Natural killer cell (primary cell): ENCODE measurements at places on chromosomes 5 and 9. TPM values are rescaled to one million over a fixed set of nuclear protein-coding genes. Genes with fewer than 3 reads are reported as not detected.

The HSPB3 gene
- not detected for total RNA-seq

- H3K4me3 ChIP-seq = no peak overlapping the region
- H3K4me1 ChIP-seq = no peaks in the 10 kb centered on the region
- DNase-seq = no peak
- no peaks in the 10 kb centered on the region for H3K36me3 ChIP-seq
Measured at GRCh38 chr5:159511570-159511969, 181.3 kb upstream of the IL12B start.

GRCh38 chr5:174311531-174312269 is 266.2 kb downstream of the NSG2 start:
- no peak overlapping the region for H3K27ac ChIP-seq
- H3K4me1 ChIP-seq = peaks cover 3% of the 10 kb centered on the region
- H3K4me3 ChIP-seq = no peak overlapping the region
- peak; percentile 22 for DNase-seq
- no peaks in the 10 kb centered on the region for H3K36me3 ChIP-seq

DNA sequence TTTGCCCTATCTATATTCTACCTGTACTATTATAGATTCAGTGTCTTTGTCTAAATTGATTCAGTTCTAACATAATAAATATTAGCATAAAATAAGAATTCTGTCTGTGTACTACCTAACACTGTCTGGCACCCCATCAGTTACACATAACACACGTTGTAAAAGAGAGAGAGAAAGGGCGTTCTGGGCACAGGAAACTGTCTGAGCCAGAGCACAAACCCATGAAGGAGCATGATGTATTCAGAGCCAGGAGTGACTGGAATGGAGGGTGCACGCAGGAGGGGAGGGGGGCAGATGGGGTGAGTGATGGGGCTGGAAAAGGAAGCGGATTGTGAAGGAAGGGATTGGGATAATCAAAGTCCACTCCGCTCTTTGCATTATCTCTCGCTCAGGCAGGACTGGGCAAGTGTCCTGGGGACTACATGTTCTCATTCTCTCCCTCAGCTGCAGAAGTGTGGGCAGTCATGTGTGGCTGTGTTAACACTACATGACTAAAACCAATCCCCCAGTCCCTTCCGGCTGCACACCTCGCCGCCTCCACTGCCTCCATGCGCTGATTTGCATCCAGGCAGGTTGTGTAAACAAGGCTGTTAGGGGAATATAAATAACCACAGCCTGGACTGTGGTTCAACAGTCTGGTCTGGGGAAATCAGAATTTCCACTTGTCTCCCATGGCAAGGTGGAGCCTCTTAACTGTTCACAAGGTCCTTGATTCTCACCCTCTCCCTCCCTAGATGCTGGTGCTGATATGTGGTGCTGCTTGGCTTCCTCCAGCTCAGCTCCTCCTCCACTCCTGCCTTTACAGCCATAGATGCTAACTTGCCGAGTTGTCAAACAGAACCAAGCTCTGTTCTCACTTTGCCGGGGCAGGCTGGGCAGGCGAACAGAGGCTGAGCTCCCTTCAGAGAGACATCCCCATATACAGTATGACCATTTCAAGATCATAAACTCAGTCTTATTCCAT is 367.5 kb upstream of the BRINP1 start:
- H3K27me3 ChIP-seq = no peaks in the 10 kb centered on the region
- no peak overlapping the region for H3K4me3 ChIP-seq

GRCh38 chr5:74542482-74542881 is 98.0 kb downstream of the ENC1 start:
- no peak for DNase-seq
- H3K27ac ChIP-seq = no peak overlapping the region
- no peaks in the 10 kb centered on the region for H3K27me3 ChIP-seq
- H3K4me3 ChIP-seq = no peak overlapping the region
- no peaks in the 10 kb centered on the region for H3K4me1 ChIP-seq
- H3K36me3 ChIP-seq = no peaks in the 10 kb centered on the region

DNA sequence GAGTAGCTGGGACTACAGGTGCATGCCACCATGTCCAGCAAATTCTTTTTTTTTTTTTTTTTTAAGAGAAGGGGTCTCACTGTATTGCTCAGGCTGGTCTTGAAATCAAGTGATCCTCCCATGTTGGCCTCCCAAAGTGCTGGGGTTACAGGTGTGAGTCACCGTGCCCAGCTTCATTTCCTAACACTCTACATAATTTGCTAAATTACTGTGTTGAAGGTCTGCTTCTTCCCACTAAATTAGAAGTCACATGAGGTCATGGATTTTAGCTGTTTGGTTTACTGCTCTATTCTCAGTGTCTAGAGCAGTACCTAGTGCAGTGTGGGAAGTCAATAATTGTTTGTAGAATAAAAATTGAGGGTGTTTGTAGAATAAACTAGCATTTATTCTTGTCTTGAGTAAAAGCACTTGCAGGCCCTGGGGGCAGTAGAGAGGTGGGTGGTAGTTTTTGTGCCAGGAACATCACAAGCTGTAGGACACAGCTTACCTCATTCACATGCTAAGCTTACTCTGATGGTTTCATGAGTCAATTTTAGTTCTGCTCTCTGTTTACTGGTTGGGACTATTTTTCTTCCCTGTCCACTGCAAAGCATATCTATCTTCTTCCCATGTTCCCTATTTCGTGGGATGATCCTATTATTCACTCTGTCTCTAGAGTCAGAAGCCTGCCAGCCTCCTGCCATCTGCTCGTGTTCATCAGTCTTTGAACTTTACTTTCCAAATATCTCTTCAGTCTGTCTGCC is 7.0 kb downstream of the TEX48 start:
- H3K27ac ChIP-seq = no peak overlapping the region
- no peaks in the 10 kb centered on the region for H3K27me3 ChIP-seq
- no peaks in the 10 kb centered on the region for H3K36me3 ChIP-seq
- no peak overlapping the region for H3K4me3 ChIP-seq
- no peak for DNase-seq
- H3K4me1 ChIP-seq = no peaks in the 10 kb centered on the region

- H3K27ac ChIP-seq = no peak overlapping the region
- H3K4me1 ChIP-seq = peaks cover 51% of the 10 kb centered on the region
- DNase-seq = no peak
- peaks cover 19% of the 10 kb centered on the region for H3K27me3 ChIP-seq
- no peaks in the 10 kb centered on the region for H3K36me3 ChIP-seq
- H3K4me3 ChIP-seq = no peak overlapping the region
Measured at GRCh38 chr5:180083529-180084060, 12.0 kb upstream of the RNF130 start.

The IFT74 gene
- total RNA-seq = 8.7 TPM

DNA sequence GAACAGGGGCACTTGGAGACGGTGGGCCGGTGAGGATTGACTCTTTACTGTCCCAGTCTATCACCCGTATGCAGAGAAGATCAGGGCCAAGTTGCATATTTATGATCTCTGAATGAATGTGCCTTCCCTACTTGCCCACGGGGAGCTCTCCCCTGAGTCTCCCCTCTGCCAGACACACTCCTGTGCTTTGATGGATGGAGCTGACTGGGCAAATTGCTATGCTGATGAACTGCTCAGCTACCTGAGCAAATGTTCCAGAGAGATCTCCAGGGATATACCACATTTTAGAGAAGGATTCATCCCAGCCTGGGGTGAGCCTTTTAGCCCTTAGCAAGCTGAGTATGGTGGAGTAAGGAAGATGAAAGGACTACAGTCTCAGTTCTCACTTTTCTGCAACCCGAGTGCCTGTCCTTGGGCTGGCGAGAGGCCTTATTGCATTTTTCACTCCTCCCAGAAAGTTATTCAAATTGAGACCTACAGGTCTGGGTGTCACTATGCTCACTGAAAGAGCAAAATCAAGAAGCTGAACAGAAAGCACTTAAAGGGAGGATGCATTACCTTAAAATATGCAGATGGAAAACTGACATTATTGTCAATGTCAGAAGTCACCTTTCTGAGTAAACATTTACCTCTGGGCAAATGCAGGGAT is 526.7 kb upstream of the WWC1 start:
- no peak for DNase-seq
- no peaks in the 10 kb centered on the region for H3K27me3 ChIP-seq
- no peak overlapping the region for H3K27ac ChIP-seq
- H3K4me3 ChIP-seq = no peak overlapping the region
- H3K4me1 ChIP-seq = no peaks in the 10 kb centered on the region

The IFNE gene
- not detected for total RNA-seq

DNA sequence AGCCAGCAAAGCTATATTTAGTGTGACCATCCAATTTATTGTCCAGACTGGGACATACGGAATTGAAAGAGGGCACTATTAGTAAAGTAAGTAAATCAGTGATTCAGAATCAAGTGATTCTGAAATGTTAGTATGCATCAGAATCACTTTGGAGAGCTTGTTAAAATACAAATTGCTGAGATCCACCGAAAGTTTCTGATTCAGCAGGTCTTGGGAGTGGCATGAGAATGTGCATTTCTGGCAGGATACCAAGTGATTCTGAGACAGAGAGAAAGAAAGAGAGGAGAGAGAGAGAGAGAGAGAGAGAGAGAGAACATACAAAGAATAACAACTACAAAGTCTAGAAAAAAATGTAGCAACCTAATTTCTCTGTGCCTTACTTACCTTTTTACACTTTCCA is 65.4 kb upstream of the ASTN2 start:
- no peak for DNase-seq
- H3K36me3 ChIP-seq = no peaks in the 10 kb centered on the region
- H3K27ac ChIP-seq = no peak overlapping the region
- H3K4me3 ChIP-seq = no peak overlapping the region

The PRDM9 gene
- total RNA-seq = not detected

The PPIP5K2 gene
- 85.3 TPM for total RNA-seq

The ARHGEF37 gene
- 2.6 TPM for total RNA-seq

The GPR151 gene
- total RNA-seq = not detected

DNA sequence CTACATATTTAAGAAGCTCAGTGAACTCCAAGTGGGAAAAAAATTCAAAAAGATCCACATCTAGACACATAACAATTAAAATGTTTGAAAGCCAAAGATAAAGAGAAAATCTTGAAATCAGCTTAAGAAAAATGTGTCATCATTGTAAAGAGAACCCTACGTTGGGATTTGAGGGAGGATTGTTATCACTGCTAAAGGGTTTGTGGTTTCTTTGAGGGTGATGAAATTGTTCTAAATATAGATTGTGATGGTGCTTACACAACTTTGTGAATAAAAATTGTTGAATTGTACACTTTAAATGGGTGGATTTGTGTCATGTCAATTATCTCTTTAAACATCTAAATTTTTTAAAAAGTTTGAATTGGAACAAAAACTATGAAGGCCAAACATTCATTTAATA is 92.2 kb upstream of the ADAMTS19 start:
- no peaks in the 10 kb centered on the region for H3K4me1 ChIP-seq
- H3K4me3 ChIP-seq = no peak overlapping the region
- no peaks in the 10 kb centered on the region for H3K36me3 ChIP-seq
- H3K27me3 ChIP-seq = no peaks in the 10 kb centered on the region

DNA sequence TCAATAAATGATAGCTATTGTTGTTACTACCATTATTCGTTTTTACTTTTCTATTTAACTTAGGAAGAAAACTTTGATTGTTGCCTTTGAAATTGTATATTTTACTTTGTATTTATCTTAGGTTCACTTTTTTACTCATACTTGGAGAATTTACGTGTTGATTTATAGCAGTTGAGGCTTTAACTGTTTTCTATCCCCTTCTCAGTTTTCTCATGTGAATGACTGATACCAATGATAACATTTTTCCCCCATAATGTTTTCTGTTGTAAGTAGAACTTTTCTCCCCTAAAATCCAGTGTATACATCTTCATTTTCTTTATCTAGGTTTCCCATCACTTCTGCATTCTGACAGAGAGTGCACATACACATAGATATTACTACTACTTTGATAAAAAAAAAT is 54.4 kb downstream of the FSD1L start:
- H3K4me1 ChIP-seq = no peaks in the 10 kb centered on the region
- no peaks in the 10 kb centered on the region for H3K36me3 ChIP-seq
- H3K4me3 ChIP-seq = no peak overlapping the region
- DNase-seq = no peak
- H3K27me3 ChIP-seq = no peaks in the 10 kb centered on the region
- no peak overlapping the region for H3K27ac ChIP-seq

The PCDHB14 gene
- total RNA-seq = not detected

DNA sequence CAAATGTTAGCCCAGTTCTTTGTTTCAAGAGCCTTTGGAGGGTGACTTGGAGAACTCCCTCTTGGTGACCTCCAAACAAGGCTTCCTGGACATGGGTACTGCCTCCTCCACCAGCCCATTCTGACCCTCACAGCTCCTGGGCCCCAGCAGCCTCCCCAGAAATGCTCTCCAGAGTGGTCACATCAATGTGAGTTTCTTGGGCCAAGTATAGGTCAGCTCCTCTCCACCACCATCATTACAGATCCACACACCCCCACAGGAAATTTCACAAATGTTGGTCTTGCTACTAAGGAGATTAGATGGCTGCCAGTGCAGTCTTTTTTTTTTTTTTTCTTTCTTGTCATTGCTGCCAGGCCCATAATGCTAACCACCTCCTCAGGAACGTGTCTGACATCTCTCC is 410.7 kb downstream of the DTWD2 start:
- H3K27me3 ChIP-seq = no peaks in the 10 kb centered on the region
- DNase-seq = no peak
- H3K27ac ChIP-seq = no peak overlapping the region

- no peak overlapping the region for H3K27ac ChIP-seq
- H3K27me3 ChIP-seq = no peaks in the 10 kb centered on the region
- no peak for DNase-seq
- no peaks in the 10 kb centered on the region for H3K36me3 ChIP-seq
- no peak overlapping the region for H3K4me3 ChIP-seq
- H3K4me1 ChIP-seq = no peaks in the 10 kb centered on the region
Measured at GRCh38 chr5:172612771-172613170, 28.3 kb upstream of the NEURL1B start.

GRCh38 chr9:27487927-27488326 is 36.2 kb upstream of the IFNK start:
- no peak overlapping the region for H3K27ac ChIP-seq
- H3K4me3 ChIP-seq = no peak overlapping the region
- H3K4me1 ChIP-seq = peaks cover 14% of the 10 kb centered on the region

- H3K27me3 ChIP-seq = no peaks in the 10 kb centered on the region
- H3K27ac ChIP-seq = no peak overlapping the region
- no peaks in the 10 kb centered on the region for H3K4me1 ChIP-seq
- H3K4me3 ChIP-seq = no peak overlapping the region
- no peaks in the 10 kb centered on the region for H3K36me3 ChIP-seq
- DNase-seq = no peak
Measured at GRCh38 chr5:135271533-135272310, 127.3 kb downstream of the MACROH2A1 start.

GRCh38 chr9:4689021-4689420 is 9.7 kb downstream of the CDC37L1 start:
- H3K27ac ChIP-seq = no peak overlapping the region
- H3K36me3 ChIP-seq = peaks cover 38% of the 10 kb centered on the region
- H3K4me1 ChIP-seq = no peaks in the 10 kb centered on the region
- no peaks in the 10 kb centered on the region for H3K27me3 ChIP-seq
- no peak for DNase-seq
- no peak overlapping the region for H3K4me3 ChIP-seq

The FOXD1 gene
- 0.31 TPM for total RNA-seq
